ENCODE measurements at places on chromosomes 13 and 19.
A peak's percentile ranks its signal among the peaks of the same experiment; 100 is the strongest.

- DNase-seq = peak; percentile 30
These were observed at the start of gene ELF1 for GRCh38 chr13:41019011-41019487. Gene ELF1 (minus strand): TSS chr13:41019316. CDS start chr13:40982054, 37,262 bp downstream.

GRCh38 chr13:93158565-93158964 is 68.0 kb upstream of the GPC6 start:
- DNase-seq = no peak

DNA sequence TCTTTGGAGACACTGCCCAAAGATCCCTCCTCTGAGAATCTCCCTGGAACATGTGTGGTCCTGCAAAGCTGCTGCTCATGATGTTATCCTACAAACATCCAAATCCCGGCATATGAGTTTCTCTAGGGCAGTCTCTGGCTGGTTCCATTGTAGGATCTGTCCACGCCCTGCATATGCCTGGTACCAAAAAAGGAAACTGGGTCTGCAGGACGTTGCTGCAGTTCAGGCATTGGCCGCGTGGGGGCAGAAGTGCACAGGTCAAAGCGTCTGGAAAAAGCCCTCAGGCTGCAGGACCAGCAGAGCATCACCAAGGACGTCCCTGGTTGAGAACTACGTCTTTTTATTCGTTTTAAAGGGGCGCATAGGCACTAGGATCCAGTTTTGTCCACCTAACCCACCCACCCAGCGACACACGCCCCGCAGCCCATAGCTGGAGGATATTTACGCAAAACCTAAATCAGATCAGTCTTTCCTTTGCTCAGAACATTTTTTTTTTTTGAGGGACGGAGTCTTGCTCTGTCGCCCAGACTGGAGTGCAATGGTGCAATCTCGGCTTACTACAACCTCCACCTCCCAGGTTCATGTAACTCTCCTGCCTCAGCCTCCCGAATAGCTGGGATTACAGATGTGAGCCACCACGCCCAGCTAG is 12.9 kb upstream of the ZNF564 start:
- peak; percentile 94 for DNase-seq

DNA sequence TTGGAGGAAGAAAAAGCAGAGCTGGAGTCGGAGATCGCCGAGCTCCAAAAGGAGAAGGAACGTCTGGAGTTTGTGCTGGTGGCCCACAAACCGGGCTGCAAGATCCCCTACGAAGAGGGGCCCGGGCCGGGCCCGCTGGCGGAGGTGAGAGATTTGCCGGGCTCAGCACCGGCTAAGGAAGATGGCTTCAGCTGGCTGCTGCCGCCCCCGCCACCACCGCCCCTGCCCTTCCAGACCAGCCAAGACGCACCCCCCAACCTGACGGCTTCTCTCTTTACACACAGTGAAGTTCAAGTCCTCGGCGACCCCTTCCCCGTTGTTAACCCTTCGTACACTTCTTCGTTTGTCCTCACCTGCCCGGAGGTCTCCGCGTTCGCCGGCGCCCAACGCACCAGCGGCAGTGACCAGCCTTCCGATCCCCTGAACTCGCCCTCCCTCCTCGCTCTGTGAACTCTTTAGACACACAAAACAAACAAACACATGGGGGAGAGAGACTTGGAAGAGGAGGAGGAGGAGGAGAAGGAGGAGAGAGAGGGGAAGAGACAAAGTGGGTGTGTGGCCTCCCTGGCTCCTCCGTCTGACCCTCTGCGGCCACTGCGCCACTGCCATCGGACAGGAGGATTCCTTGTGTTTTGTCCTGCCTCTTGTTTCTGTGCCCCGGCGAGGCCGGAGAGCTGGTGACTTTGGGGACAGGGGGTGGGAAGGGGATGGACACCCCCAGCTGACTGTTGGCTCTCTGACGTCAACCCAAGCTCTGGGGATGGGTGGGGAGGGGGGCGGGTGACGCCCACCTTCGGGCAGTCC is 5.0 kb downstream of the FOSB start:
- DNase-seq = no peak

Measured in activated T-helper 1 cell treated with anti-CD3 and anti-CD28 coated beads, Interleukin-2, amount 50 U/mL, for 16 hours (primary cell).